ENCODE measurements at places on chromosomes 2 and 18. TPM values are rescaled to one million over a fixed set of nuclear protein-coding genes. Genes with fewer than 3 reads are reported as not detected.

DNA sequence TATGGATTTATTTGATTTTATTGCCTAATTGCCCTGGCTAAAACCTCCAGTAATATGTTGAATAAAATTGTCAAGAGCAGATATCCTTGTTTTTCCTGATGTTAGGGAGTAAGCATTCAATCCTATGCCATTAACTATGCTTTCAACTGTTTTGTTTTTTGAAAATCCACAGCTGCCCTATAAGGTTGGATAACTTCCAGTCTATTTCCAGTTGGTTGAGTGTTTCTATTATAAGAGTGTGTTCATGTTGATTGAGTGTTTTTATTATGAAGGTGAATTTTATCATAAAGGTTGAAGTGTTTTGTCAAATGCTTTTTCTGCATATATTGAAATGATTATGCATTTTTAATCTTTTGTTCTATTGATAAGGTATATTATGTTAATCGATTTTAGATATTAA is 149.9 kb upstream of the SCN7A start:
- no peaks in the 10 kb centered on the region for H3K36me3 ChIP-seq
- H3K4me1 ChIP-seq = no peaks in the 10 kb centered on the region
- no peak for DNase-seq
- no peak overlapping the region for H3K27ac ChIP-seq
- no peak overlapping the region for H3K4me3 ChIP-seq

- H3K27ac ChIP-seq = no peak overlapping the region
- H3K4me1 ChIP-seq = peaks cover 12% of the 10 kb centered on the region
- no peaks in the 10 kb centered on the region for H3K27me3 ChIP-seq
- no peak for DNase-seq
- H3K36me3 ChIP-seq = no peaks in the 10 kb centered on the region
Observed at GRCh38 chr2:29629495-29629894, 291.9 kb downstream of the ALK start.

- no peaks in the 10 kb centered on the region for H3K27me3 ChIP-seq
- H3K4me1 ChIP-seq = no peaks in the 10 kb centered on the region
- no peaks in the 10 kb centered on the region for H3K36me3 ChIP-seq
- no peak overlapping the region for H3K4me3 ChIP-seq
- no peak for DNase-seq
- H3K27ac ChIP-seq = no peak overlapping the region
Observed at GRCh38 chr2:113707106-113707505, 49.3 kb downstream of the SLC35F5 start.

DNA sequence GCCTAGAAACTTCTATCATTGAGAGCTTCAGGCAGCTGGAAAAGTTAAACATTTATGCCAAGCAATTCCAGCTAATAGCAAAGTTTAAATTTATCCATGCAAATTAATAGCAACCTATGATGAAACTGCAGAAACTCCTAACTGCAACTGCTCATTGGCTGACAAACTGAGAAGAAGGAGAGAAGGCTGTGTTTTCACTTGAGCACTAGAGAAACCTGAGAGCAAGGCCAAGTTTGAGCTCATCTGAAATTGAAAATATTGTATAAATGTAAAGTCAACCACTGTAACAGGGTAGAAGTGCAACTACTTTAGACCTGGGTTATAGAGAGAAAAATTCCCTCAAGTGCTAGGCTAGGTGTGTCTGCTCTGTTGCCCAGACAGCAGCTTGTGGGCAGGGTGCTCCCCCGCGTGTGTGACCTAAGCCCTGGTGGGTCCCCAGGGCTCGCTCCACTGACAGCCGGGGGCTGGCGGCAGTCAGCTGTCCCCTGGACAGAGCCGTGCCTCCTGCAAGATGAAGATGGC is 50.2 kb downstream of the CABYR start:
- DNase-seq = no peak
- H3K4me3 ChIP-seq = no peak overlapping the region
- no peaks in the 10 kb centered on the region for H3K27me3 ChIP-seq
- no peaks in the 10 kb centered on the region for H3K36me3 ChIP-seq

DNA sequence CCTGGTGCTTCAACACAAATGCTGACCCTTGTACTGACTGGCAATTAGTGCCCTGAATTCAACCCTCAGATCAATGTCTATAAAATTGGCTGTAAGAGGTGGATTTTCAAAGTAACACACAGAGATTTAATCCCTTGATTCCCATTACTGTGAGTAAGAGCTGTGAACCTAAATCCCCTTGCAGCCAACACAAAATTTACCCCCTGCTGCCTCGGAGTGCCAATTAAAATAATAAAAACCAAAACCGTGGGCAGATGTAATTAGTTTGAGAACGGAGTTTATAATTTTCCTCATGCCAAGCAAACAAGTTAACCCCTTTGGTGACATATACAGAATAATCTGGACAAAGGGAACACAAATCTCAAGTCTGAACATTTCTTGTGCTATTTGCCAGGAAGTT is 55.8 kb upstream of the REV1 start:
- no peaks in the 10 kb centered on the region for H3K36me3 ChIP-seq
- DNase-seq = no peak
- no peak overlapping the region for H3K27ac ChIP-seq
- H3K4me1 ChIP-seq = peaks cover 10% of the 10 kb centered on the region
- no peak overlapping the region for H3K4me3 ChIP-seq

GRCh38 chr2:194842871-194843270 is 814.2 kb upstream of the SLC39A10 start:
- no peaks in the 10 kb centered on the region for H3K27me3 ChIP-seq
- H3K4me3 ChIP-seq = no peak overlapping the region
- no peaks in the 10 kb centered on the region for H3K4me1 ChIP-seq
- DNase-seq = peak; percentile 8
- no peaks in the 10 kb centered on the region for H3K36me3 ChIP-seq

GRCh38 chr2:1665761-1666505 is 78.4 kb downstream of the PXDN start:
- H3K4me3 ChIP-seq = no peak overlapping the region
- no peaks in the 10 kb centered on the region for H3K27me3 ChIP-seq
- H3K27ac ChIP-seq = no peak overlapping the region
- H3K36me3 ChIP-seq = peaks cover 21% of the 10 kb centered on the region
- no peaks in the 10 kb centered on the region for H3K4me1 ChIP-seq
- no peak for DNase-seq

DNA sequence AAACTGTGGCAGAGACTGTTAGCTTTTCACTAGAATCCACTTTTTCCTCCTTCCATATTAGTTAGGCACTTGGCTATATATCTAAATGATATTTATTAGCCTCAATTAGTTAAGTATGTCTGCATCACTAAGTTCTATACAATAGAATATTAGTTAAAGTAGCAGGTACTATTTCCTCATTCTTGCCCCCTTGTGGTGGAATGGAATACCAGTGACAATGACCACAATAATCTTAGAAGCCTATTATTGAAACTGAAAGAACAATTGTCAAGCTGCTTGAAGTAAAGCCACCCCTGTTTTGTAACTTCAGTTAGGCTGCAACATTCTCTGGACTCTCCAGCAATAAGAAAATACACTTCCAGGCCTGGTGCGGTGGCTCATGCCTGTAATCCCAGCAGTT is 476.3 kb upstream of the VWC2L start:
- H3K4me1 ChIP-seq = no peaks in the 10 kb centered on the region
- no peaks in the 10 kb centered on the region for H3K36me3 ChIP-seq
- no peak overlapping the region for H3K27ac ChIP-seq
- no peak overlapping the region for H3K4me3 ChIP-seq

Gene ATP6V1B1
- not detected for polyA plus RNA-seq

Gene MARCO
- polyA plus RNA-seq = not detected
